ENCODE measurements at places on chromosomes 5 and 9. TPM values are rescaled to one million over a fixed set of nuclear protein-coding genes. Genes with fewer than 3 reads are reported as not detected.

Gene RNF183
- not detected for total RNA-seq

Gene OSMR
- not detected for total RNA-seq

Gene CER1
- total RNA-seq = not detected

Gene TRIO
- total RNA-seq = 48.9 TPM

Gene AHRR
- 0.31 TPM for total RNA-seq

Gene PLCXD3
- total RNA-seq = under 0.01 TPM

Gene TCF7
- total RNA-seq = 193 TPM

Gene FOXD4L4
- not detected for total RNA-seq

Gene PDE6A
- total RNA-seq = not detected

Gene DRD1
- total RNA-seq = not detected

Gene CTXN3
- not detected for total RNA-seq

Gene STK32A
- not detected for total RNA-seq

Gene GRHPR
- total RNA-seq = 56.4 TPM

Gene HTR4
- total RNA-seq = not detected

Gene S100Z
- total RNA-seq = 5.6 TPM

Gene PCDHA6
- not detected for total RNA-seq

Gene CHSY3
- total RNA-seq = 0.10 TPM

Gene SPOCK1
- 0.42 TPM for total RNA-seq
